ENCODE measurements at places on chromosomes 2 and 18. TPM values are rescaled to one million over a fixed set of nuclear protein-coding genes. Genes with fewer than 3 reads are reported as not detected.

DNA sequence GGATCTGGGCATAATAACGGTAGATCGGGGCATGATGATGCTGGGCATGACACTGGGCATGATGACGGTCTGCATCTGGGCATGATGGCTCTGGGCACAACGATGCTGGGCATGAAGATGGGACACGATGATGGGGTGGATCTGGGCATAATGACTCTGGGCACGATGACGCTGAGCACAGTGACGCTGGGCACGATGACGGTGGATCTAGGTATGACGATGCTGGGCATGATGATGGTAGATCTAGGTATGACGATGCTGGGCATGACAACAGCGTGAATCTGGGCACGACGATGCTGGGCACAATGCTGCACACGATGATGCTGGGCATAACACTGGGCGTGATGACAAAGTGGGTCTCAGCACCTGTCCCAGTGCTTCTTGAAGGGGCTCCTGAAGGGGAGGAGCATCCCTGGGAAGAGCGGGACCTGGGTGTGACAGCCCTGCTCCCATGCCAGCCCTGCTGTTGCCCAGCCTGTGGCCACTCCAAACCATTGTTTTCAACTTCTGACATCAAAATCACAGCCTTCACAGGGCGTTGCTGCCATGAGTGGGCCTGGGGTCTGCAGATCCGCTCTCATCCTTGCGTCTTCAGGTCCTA is 30.4 kb upstream of the ALLC start:
- DNase-seq = no peak

GRCh38 chr2:100821255-100821910 is 1.4 kb downstream of the NPAS2 start:
- DNase-seq = no peak

- no peak for DNase-seq
These were observed 49.5 kb upstream of the PLEKHM3 start for GRCh38 chr2:208074610-208075356.

DNA sequence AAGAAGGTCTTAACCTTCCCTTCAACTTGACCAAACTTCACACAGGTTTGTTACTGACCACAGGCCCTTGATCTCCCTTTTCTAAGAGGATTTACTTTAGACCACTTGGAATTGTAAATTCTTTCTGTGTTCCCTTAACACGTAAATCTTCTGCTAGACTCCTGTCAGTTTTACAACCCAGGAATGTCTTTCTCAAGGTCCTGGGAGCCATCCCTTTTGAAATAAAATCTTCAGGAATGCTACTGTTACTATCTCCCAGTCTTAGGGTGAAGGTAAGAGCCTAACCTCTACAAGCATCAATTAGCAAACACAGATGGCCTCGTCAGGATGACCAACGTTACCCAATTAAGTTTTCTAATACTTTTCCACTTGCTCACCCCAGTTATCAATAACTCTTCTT is 182.7 kb downstream of the NRXN1 start:
- no peak for DNase-seq

Gene NEMP2
- 0.83 TPM for polyA plus RNA-seq

- no peak for DNase-seq
These were observed 112.5 kb downstream of the SLC4A3 start for GRCh38 chr2:219739866-219740440.

- DNase-seq = no peak
These were observed 854.6 kb downstream of the RNF144A start for GRCh38 chr2:7771781-7772180.

- DNase-seq = no peak
These were observed 324.4 kb downstream of the GBX2 start for GRCh38 chr2:235843591-235844395.

DNA sequence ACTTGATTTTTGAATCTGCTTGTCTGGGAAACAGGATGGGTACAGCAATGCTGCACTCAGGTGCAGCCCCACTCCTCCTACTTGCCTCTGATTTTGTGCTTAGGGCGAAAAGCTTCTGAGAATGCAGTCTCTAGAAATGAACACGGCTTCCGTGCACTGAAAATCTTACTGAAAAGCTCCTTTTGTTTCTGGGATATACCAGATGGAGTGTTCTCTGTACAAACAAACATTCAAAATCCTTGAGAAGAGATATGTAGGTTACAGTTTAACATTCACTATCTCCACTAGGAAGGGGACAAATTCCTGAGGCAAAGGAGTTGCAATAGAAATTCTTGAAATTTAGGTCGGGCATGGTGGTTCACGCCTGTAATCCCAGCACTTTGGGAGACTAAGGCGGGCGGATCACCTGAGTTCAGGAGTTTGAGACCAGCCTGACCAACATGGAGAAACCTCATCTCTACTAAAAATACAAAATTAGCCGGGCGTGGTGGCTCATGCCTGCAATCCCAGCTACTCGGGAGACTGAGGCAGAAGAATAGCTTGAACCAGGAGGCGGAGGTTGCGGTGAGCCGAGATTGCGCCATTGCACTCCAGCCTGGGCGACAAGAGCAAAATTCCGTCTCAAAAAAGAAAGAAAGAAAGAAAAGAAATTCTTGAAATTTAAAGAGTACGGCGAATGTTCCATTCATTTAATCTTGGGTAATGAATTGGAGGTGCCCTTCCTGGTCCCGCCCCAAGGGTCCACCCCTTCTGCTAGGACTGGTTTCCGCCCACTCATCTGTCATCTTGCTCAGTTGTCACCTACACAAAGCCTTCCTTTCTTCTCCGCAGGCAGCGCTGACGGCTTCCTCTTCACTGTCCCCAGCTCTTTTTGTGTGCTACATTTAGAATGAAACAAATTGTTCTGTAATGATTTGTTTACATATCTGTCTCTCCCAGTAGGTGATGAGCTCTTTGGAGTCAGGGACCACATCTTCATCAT is 92.4 kb downstream of the SOCS6 start:
- DNase-seq = no peak

DNA sequence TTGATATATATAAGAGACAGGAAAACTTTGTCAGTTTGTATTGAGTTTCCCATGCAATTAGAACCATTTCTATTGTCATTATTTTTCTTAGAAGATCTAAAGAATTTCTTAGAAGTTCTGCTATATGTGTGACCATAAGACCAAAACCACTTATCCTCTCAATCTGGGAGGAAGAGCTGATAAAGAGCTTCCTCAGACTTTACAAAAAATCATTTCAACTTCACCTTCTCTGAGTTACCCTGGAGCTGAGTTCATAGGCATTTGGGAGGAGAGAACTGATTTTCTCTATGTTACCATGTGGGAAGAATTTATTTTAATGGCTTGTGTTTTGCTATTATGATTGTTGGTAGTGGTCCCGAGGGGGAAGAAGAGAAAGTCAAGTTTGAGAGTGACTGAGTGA is 329.3 kb downstream of the GPD2 start:
- DNase-seq = no peak

DNA sequence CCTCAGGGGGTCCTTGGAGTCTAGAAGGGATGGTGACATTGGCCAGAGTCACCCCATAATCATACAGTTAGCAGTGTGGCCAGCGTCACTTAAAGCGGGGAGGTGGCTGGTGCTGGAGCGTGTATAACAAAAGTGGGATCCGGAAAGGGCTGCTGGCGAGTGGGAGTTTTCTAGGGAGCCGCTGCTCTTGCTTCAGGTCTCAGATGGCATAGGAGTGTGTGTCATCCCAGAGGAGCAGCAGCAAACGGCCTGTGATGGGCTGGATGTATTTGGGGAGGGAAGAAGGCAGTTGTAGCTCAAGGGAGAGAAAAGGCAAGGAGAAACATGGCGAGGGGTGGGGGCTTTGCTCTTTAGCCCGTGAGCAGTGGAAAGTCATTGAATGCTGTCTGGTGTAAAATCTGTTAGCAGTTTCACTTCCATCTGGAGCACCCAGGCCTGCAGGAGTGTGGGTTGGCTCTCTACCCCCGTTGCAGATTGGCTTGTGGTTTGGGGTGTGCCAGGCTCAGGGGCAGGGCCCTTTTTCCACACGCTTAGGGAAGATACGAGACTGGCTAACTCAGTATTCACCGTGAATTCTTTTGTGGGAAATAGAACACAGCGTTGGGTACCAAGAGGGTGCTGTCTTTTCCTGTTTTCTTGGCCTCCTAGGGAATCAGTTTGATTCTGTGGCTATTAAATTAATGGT is 120.5 kb downstream of the AGAP1 start:
- no peak for DNase-seq

Gene CBLN2
- polyA plus RNA-seq = not detected

Gene ST8SIA3
- polyA plus RNA-seq = not detected

- peak; percentile 99 for DNase-seq
These were observed at the start of gene WDCP for GRCh38 chr2:24046930-24047702. Gene WDCP, minus strand, starts transcription at chr2:24047391. Its CDS starts 7,897 bp downstream, at chr2:24039494.

All from IMR-90 (cell line).